ENCODE measurements at places on chromosomes 16 and 17.

DNA sequence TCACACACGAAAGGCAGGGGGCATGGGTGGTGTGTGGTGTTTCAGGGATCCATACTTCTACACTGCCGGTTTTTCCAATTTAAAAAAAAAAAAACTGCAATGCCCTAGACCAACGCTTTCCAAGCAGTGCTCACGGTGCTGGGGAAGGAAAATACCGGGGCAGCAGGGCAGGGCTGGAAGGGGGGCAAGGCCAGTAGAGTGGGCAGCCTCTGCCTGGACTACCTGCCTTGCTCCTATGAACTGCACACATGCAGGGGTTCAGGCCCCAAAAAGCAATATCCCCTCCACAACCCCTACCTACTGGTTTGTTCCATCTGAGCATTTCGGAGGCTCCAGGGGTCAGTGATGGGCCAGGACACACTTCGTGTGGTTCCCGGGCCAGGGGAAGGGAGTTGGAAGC, 29.4 kb downstream of the RPH3AL start:
- no peak for DNase-seq

DNA sequence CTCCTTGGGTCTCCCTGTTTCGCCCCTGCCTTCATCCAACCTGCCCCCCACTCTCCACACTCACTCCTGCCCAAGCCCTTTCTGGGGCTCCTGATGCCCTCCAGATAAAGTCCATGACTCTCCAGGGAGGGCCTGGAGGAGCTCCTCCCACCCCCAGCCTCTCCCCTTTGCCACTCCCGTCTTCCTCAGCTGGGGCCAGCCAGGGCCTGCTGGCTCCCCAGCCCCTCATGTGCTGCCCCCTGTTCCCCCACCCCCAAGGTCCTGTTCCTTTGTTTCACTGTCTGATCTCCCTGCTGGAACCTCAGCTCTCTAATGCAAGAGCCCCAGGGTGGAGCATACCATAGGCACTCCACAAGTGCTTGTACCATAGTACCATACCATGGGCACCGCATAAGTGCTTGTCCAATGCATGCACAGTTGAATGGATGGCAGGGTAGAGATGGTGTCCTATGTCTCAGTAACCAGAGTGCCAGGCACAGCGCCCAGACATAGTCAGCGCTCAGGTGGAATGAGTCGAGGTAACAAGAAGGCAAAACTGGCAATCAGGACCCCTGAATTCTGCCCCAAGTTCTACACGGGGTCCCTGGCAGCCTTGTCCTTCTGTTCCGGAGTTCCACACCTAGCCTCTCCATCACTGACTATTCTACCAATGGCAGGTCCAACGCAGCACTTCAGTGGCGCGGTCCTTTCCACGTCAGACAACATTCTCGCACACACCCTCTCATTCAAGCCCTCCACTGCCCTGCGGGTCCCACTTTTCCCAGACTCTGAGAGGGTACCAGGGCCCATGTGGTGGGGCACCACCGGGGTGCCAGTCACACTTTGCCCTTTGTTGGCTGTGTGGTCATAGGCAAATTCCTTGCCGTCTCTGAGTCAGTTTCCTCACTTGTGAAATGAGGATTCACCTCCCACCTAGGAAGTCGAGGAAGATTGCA, 1.4 kb downstream of the PLCD3 start:
- no peak for DNase-seq

- peak; percentile 35 for DNase-seq
Measured at GRCh38 chr16:21083729-21084268, 66.8 kb downstream of the DNAH3 start.

- no peak for DNase-seq
Measured at GRCh38 chr16:71867939-71868338, 16.0 kb downstream of the ZNF821 start.

DNA sequence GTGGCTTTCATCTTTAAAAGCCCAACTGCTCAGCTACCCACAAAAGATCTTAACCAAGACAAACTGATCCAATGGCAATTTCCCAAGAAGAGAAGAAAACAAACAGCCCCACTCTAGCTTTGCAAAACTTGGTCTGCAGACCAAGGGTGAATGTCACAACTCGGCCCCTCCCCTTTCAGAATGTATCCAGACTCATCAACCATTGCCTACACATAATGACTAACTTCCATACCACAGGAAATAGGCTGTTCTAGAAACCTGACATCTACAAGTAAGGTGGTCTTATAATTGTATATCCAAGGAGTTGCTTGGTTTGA, 16.0 kb downstream of the DCUN1D3 start:
- DNase-seq: no peak

DNA sequence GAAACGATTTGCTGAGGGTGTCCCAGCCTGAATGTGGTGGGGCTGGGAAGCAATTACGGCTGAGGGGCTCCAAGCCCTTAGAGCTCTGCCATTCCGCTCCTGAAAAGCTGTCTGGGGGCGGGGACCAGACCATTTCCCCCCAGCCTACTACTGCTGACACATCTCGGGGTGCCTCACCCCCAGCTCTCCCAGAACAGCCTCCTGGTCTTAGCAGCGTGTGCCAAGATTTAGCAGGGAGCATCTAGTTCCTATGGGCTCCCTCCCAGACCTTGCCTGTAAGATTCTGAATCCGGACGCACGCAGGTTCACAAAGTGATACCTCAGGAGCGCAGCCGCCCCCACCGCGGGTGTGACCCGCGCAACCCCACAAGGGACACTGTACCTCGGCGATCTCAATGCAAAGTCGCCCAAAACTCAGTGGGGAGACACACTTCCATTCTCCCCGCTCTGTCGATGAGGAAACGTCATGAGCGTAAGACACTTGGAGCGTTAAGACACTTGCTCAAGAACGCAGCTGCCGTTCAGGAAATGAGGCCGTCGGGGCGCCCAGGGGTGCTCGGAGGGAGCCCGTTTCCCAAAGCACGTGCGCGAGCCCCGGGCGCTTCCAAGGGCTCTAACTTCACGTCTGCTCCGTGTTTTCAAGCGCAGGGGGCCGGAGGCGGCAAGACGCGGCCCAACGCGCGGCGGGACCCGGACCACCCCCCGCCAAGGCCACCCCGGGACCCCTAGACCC, 629 bp downstream of the GEMIN4 start:
- peak; percentile 52 for DNase-seq

DNA sequence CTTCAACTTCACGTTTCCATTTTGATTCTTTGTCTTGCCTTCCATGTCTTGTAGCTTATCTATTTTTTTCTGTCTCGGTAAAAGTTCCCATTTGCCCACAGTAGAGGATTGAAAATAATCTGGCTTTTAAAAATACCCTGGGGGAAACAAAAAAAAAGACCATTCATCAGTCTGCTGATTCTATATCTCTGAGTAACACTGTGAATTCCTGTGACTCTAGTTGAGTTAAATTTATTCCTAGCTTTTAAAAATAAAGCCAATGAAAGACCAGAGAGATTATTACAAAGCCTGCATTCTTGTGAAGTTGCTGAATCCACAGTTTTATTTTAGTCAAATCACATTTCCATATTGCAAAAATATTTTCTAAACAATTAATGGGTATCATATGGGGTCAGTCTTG, 532.3 kb downstream of the CDH13 start:
- no peak for DNase-seq

- peak; percentile 27 for DNase-seq
Measured at GRCh38 chr16:74726716-74727115, 26.1 kb upstream of the MLKL start.

DNA sequence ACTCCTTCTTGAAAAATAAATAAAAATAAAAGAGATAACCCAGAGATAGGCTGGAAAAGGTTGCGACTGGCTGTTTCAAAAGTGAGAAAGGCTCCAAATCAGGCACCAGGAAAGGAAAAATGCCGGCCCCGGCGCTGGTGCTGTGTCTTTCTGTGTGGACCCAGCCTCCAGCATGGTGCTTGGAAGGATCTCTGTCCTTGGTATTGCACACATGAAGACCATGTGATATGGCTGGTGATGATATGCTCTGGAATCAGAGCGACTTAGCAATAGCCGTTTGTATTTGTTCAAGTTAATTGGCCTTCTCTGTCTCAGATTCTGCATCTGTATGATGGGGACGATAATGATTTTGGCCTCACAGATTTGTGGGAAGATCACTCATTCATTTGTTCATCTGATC, 3.4 kb downstream of the WSCD1 start:
- no peak for DNase-seq

DNA sequence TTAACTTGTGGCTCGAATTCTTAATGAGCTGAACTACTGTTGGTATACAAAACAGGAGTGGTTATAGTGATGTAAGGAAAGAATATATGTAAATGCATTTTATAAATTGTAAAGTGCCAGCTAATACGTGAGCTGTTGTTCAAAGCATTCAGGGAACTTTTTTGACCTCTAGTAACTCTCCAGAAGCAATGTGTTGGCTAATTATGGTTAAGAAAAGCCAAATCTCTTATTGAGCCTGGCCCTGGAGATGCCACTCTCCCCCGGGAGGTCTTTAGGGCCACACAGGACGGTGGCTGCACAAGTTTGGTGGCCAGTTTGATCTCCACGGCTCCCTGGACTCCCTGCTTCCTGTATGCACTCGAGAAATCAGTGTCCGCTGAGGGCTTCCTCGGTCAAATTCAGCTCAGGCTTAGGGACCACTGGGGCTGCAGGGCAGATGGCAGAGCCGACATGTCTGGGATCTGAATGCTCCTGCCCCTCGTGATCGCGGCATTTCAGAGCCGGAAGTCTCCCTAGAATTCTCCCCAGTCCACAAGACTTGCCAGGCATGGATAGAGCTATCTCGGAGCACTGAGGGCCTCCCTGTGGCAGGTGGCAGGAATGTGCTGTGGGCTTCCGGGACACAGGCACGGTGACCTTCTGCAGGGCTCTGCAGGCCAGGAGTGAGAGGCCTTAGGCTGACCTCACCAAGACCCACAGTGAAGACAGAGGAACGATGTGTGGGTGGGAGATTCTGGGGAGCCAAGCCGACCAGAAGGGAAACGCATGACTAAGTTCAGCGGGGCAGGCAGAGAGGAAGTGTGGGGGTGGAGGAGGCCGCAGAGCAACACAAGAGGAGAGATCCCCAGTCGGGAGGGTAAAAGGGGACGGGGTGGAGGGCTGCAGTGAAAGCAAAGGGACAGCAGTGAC, 18.6 kb upstream of the PITPNM3 start:
- DNase-seq: peak; percentile 8

DNA sequence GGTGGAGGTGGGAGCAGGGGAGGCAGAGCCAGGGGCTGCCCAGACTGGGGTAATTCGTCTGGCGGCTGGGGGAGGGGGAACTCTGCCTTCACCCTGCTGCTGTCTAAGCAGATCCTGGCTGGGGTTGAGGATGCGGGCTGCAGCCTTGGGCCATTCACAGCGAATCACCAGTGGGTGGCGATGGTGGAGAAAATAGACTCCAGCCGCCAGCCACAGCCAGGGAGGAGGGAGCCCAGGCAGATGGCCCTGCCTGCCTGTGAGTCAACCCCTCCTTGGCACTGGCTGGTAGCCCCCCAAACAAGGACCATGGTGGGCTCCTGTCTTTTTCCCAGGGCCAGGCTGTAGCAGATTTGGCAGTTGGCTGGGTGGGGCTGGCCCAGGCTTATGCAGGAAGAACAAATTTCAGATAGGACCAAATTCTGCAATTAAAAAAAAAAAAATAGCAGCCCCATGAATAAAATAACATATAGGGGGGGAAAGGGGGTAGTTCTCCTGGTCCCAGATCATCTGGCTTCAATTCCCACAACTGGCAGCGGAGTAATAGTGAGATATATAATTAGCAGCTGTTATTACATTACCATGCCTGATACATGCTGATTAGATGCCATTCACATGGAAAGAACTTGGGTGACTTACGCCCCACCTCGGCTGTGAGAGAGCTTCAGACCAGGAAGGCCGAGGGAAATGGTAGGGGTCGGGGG, 41.5 kb upstream of the CDH5 start:
- DNase-seq: no peak

- no peak for DNase-seq
Measured at GRCh38 chr16:54422159-54422558, 135.6 kb upstream of the IRX3 start.

All from CD4-positive, alpha-beta T cell treated with Interleukin-12 subunit alpha and Interleukin-12 subunit beta, for 1 hour (primary cell).